ENCODE measurements at places on chromosomes 12 and 14.

DNA sequence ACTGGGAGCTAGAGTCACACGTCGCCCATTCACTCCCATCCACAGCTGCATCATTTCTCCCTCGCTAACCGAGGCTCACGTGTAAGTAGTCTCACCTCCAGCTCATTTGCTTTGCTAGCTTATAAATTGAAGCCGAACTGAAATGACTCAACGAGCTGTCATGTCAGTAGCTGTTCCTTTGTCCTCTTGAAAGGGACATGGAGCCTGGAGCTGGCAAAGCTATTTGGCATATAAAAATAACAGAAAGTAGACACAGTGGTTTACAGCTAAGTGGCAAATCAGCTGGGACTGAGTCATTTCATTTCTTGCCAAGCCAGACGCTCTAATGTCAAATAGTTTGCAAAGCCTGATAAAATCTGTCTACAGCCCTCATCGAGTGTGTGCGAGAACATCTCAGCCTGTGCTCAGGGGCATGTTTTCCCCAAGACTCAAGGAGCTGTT is 114.4 kb upstream of the TMEM233 start:
- no peak for DNase-seq

GRCh38 chr14:58862416-58863160 is 224.8 kb downstream of the DACT1 start:
- DNase-seq, result no peak

- DNase-seq, result no peak
Observed at GRCh38 chr14:32003585-32003984, 73.5 kb upstream of the ARHGAP5 start.

DNA sequence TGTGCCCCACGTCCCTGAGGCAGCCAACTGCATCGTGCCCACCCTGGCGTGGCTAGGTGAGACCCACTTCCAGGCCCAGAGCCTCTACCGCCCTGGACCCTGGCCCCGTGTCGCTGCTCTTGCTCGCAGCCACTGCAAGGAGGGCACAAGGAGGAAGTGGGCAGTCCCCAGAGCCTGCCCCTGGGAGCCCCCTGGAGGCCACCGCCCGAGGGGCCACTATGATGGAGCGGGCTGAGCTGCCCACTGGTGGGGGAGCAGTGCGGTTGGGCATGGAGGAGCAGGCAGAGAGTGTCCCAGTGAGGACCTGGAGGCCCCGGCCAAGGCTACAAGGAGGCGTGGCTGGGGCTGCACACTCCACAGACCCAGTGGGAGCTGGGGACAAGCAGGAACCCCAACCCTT is 323.6 kb downstream of the PCNX1 start:
- DNase-seq, result no peak

DNA sequence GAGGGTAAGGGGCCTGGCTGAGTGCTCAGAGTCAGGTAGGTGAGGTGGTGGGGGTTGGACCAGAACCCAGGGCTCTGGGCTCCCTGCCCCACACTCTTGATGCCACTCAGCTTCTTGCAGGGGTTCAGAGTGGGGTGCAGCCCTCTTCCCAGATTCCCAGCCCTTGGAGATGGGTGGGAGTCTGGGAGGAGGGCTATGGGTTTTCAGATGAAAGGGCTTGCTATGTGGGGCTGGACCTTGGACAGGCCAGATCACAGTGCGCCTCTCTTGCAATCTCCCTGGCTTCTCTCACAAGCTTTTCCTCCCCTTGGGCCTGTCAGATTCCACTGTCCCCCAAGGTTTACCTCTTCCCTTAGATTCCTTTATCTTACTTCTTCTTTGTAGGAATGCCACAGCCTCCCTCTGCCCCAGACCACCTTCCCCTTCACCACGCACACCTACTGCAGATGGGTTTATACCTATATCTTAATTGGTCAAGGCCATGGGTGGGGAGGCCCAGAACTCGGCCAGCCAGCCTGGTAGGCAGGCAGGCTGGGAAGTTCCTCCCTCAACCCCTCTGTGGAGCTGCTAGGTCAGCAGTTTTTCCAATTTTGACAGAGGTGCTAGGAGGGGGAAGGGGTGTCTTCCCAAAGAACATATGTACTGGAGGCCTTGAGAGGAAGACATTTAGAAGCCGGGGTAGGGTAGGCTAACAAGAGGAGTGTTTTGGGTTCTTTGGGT is 1.4 kb downstream of the NYNRIN start:
- DNase-seq, result peak; percentile 44

DNA sequence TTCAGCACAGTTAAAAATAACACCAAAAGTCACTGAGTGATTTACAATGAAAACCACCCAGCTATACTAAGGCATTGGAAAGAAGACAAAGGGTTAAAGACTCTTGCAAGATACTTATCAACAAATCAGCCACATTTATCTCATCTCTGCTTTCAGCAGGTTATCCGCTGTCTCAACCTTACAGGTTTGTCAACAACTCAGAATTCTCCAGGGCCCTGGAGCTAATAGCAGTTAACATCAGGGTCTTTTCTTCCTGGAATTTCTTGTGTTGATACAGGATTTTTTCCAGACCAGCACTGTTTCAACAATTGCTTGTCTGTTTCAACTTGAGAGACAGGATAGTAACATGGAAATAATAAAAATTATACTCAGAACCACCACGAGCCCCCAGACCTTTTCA is 3.5 kb downstream of the PKP2 start:
- DNase-seq, result no peak

- DNase-seq, result no peak
Observed at GRCh38 chr12:103677905-103678304, 90.8 kb downstream of the STAB2 start.

- DNase-seq, result no peak
Observed at GRCh38 chr14:88017535-88017934, 12.6 kb downstream of the GPR65 start.

- DNase-seq, result no peak
Observed at GRCh38 chr12:13288501-13288900, 92.0 kb downstream of the EMP1 start.

- no peak for DNase-seq
Observed at GRCh38 chr12:41709463-41710285, 435.0 kb downstream of the GXYLT1 start.

DNA sequence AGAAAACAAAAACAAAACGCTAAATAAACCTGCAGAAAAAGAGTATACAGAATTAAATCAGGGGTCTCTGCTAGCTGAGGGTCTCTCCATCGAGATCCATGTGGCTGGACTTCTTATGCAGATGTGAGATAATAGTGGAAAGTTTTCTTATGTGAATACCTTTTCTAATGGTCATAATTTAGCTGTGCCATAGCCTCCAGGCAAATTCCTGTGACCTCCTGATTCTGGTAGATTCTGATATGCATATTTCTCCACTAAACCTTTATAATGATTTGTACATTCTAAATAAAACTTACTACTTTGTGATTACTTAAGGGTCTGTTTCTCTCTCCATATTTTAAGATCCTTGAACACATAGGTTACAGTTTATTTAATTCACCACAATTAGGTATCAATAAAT is 1002.6 kb downstream of the GALC start:
- DNase-seq, result no peak
